ENCODE measurements at places on chromosomes 1 and 21.

DNA sequence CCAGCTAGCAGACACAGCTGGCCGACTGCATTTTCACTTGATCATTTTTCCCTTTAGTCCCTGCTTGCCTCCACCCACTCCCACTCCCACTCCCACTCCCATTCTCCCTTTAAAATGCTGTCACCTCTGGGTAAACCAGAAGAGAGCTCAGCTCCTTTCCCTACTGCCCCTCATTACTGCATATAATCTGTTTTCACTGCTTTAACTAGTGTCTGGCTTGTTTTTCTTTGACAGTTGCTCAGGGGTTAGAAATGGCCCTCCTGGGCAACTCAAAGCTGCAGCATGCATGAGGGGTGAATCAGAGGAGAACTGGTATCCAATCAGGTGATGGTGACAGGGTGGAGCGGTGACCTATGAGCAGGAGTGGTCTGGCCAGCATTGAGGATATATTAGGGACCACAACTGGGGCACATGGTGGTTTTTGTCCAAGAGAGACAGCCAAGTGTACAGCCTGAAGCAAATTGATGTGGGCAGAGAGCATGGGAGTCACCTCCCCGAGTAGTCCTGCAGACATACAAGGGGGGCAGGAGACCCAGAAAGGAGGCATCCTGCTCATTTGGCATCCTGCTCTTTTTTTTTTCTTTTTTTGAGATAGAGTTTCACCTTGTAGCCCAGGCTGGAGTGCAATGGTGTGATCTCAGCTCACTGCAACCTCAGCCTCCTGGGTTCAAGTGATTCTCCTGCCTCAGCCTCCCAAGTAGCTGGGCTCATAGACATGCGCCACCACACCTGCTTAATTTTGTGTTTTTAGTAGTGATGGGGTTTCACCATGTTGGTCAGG, 42.6 kb upstream of the SRSF10 start:
- no peak for DNase-seq

DNA sequence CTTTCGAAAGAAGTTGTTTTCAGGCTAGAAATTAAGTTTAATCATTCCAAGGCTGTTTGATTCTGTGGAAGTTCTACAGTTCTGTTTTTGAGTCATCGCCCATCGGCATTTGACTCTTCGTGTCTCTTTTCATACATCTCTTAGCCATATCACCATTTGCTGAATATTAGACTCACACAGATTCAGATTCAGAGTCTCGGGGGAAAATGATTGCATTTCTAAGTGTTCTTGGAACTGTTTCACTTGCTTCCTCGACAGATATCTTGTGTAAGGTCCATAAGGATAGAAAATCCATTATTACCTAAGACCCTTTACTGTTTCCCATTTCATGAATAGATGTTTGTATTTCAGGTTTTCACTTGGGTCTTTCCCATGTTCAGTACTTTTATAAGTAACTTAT, 237.0 kb upstream of the SGIP1 start:
- DNase-seq: peak; percentile 29

DNA sequence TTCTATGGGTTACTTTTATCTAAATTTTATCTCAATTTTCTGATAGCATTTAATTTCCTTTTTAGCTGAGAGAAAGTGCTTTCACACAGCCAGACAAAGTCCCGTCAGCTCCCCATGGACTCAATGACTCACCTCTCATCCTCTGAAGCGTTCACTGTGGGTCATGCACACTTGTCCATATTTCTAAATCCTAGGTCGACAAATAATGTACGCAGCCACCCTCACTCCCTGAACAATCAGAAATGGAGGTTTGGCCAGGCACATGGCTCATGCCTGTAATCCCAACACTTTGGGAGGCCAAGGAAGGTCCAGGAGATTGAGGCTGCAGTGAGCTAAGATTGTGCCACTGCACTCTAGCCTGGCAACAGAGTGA, 42.4 kb upstream of the COA6 start:
- DNase-seq: no peak

DNA sequence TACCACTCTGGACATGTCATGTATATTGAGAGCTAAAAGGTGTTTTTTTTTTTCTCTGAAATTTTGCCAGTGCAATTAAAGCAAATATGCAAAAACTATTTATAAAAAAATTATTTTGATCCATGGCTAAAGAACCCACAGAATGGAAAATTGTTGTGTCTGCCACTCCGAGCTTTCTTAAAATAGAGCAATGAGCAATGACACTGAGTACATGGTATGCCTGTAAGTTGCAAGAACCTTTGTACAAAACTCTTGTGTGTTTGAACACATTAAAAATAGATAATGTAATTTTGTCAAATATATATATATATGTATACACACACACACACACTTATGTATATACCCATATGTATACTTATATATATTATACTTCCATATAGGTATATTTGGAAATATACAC, 1530.9 kb upstream of the B3GALT2 start:
- DNase-seq: no peak

DNA sequence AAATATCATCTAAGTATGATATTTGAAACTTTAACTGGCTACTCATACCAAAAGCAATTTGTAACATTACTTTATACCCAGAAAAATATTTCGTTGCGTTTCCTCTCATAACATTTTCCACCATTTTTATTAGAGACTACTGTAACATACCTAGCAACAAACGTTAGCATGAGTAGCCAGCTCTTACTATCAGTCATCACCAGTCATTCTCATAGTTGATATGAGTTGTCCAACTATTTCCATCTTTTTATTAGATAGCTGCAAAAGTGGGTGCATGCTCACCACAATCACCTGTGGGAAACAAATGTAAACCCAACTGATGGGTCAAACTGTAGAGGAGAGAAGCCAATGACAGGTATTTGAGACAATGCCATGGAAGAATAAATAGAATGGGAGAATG, 114.6 kb downstream of the AKT3 start:
- peak; percentile 43 for DNase-seq

GRCh38 chr1:40986328-40986783, 6.9 kb downstream of the CTPS1 start:
- no peak for DNase-seq

DNA sequence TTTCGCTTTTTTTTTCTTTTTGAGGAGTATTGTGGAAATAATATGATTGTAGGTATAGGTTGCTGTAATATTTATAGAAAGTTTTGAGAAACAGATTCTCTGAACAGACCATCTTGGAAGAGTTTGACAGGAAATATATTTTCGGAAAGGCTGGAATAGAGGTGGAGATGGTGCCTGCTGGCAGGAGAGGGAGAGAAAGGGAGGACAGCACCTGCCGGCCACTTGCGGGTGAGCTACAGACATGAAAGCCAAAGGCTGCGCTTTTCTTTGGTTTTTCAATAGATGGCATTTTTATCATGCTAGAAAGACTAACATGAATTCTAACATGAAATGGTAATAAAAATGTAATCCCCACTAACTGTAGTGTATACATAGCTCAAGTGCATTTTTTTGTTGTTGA, 82.1 kb downstream of the CAMTA1 start:
- DNase-seq: no peak

DNA sequence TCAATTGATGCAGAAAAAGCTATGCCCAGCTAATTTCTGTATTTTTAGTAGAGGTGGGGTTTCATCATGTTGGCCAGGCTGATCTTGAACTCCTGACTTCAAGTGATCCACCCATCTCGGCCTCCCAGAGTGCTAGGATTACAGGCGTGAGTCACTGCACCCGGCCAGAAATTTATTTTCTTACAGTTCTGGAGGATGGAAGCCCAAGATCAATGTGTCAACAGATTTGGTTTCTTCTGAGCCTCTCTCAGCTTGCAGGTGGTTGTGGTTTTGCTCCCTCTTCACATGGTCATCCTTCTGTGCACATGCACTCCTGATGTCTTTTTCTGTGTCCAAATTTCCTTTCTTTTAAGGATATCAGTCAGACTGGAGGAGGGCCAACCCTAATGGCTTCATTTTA, 35.6 kb downstream of the SHCBP1L start:
- DNase-seq: no peak

DNA sequence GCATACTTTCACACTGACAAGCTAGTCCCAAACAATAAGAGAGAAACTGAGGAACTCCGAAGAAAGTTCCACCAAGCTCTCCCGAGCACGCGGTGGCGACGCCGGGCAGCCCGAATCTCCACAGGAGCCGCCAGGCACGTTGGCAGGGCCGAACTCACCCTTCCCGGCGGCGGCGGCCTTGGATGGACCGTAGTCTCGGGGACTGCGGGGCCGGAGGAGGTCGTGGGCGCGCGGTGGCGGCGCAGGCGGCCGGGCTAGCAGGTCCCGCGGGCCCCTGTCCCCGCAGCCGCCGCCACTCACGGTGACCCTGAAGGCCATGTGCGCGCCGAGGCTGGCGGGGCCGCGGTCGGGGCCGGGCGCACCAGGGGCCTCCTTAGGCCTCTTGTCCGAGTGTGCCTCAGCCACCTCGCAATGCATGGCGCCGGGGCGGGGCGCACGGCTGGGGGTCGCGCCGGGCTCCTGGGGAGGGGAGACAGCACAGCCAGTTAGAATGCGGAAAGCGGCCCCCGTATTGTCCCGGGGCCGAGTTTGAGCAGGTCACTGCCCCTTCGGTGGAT, 1.2 kb downstream of the GLIS1 start:
- no peak for DNase-seq

DNA sequence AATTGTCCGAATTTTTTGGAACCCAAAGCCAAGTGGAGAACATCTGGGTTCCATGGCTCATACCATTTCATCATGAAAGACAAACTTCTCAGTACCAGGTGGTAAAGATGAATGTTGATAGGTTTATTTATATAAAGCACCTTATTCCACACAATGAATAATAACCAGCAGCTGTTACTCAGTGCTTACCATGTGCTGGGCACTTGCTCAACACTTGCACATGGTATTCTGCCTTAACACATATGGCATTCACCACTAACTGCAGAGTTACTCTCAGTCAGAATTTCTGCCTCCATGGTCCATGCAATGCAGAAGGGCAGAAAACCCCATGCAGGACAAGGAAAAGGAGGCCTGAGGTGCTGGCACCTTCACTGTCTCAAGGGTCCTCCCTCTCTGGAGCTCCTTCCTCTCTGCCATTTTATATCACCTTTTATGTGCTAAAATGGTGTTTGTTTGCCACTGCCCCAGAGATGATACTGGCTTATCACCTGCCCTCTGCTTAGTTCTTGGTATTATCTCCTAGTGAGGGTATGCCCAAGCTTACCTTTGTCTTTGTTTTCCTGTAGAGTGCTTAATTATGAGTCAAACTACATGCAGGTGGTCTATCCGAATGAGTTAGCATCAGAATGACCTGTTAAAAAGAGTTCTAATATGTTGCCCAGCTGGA, 76.7 kb upstream of the ZNF326 start:
- DNase-seq: no peak

DNA sequence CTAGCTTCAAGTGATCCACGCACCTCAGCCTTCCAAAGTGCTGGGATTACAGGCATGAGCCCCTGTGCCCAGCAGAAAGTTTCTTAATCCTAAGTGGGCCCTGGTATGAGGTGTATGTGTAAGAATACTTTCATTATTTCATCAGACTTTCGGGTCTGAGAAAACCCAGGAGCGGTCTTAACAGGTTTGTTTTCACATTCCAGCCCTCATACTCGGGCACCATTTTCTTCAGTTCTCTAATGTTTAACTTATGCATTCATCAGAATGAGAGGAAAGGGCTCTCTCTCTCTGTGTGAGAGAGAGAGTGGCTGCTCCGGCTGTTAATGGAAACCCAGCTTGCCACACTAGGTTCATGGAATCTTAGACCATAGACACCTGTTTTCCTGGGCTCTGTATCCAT, 4.2 kb upstream of the PADI1 start:
- DNase-seq: no peak

GRCh38 chr1:230713915-230714764, at the start of gene AGT:
Gene AGT, minus strand, starts transcription at chr1:230714122. Its CDS starts 3,299 bp downstream, at chr1:230710823.
- DNase-seq: no peak

GRCh38 chr1:23489842-23490241, 5.9 kb upstream of the ASAP3 start:
- DNase-seq: no peak

DNA sequence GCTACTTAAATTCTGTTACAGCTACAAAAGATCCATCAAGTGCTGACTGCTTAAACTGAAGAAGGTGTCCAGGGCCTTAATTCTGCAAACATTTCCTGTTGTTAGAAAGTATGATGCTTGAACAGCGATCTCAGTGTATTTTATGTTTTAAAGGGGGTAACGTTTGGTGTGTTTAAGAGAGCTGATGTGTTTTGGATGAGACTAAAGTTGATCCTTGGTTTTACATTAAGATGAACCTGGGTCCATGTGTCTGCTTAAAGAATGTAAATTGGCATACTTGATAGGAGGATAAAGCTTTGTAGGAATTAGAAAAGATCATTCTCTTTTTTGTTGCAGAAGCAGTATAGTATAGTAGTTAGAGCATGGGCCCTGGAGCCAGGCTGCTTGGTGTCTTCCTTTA, 3.6 kb downstream of the IER5 start:
- no peak for DNase-seq

DNA sequence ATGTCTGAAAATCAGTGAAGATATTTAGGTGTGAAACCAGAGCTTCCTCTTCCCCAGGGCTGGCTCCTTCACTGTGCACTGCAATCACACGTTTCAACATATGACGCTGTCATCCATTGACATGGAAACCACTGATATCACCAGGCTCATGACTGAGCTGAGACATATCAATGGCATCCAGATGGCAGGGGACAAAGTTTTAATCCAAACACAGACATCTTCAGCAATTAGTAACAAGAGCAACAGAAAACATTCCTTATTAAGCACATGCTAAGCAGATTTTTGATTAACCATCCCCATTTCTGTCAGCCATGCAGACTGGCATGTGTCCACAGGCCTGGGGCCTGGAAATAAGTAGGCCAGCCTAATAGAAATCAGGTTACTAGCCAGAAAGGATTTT, 108.0 kb upstream of the ADAR start:
- no peak for DNase-seq

GRCh38 chr1:34199927-34200326, 23.2 kb downstream of the C1orf94 start:
- peak; percentile 13 for DNase-seq

- DNase-seq: peak; percentile 25
These were observed 296.6 kb downstream of the OMA1 start for GRCh38 chr1:58249737-58250586.

DNA sequence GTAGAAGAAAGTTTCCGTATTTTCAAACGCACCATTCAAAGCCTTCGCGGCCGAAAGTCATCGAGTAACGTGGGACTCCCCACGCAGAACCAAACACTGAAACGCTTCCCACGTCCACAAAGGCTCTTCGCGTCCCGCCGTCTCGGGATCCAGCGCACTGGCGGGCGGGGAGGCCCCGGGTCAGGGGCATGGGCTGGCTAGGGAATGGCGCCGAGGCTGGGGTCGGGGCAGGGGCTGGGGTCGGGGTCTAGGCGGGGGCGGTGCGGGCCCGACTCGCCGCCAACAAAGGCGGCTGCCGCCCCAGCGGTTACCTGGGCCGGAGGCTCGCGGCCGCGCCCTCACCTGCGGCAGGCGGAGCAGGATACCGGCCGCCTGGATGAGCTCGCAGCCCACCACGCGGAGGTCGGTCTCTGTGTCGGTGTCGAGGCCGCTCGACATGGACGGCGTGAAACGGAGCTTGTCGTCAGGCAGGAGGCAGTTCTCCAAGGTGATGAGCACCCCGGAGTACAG, 403 bp downstream of the CCNL2 start:
- no peak for DNase-seq

- no peak for DNase-seq
These were observed 376.9 kb downstream of the USH2A start for GRCh38 chr1:216046336-216046735.

DNA sequence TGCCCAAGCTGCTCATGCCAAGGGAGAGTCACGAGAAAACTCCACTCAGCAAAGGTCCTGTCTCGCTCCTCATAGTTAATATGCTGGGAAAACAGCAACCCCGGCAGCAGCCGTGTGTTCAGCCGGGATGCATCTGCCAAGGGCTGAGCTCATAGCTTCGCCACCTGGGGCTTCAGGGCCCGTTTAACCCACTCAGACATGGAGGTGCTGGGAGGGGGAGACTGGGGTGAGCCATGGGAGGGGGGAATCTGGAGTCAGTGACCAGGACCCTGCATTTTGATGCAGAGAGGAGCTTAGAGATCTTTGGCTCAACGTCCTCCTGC, 283.4 kb downstream of the PTPRU start:
- DNase-seq: no peak

Measured in activated CD4-positive, alpha-beta T cell treated with anti-CD3 and anti-CD28 coated beads, Interleukin-2, Interleukin-6, amounts not matched to agents 100 ng/mL and 50 ng/mL, durations not matched to agents 16 hours and 8 hours (primary cell).